Occipital lobe (tissue), 3 donors: ENCODE measurements at places on chromosomes 2 and 18.

DNA sequence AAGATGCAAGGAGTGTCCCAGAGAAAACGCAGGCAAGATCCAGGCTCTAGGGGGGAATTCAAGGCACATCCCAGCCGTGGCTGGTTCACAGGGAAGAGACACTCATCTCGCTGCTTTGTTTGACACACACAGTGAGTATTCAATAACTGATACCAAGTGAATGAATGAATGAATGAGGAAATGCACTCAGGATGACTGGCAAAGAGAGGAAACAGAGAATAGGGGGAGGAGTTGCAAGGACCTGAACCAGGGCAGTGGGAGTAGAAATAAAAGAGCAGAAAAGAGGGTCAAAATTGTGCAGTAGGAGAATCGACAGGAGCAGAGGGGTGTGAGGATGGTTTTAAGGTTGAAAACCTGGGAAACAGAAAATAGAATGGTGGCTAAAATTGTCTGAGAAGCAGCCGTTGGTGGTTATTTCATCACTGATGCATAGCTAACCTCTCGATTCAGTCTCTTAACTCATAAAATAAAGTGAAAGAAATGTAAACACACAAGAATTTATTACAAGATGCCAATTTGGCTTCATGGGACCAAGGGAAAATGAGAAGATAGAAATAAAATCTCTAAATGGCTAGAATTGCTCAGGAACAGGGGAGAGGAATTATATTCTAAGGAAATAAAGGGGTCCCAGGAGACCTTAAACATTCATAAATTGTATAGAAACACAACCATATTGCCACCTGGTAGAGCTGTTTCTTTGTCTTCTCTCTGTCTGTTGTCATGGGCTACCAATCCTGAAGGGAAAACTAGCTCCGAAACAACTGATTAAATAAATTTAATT, 63.9 kb upstream of the PHLPP1 start:
- DNase-seq = no peak

DNA sequence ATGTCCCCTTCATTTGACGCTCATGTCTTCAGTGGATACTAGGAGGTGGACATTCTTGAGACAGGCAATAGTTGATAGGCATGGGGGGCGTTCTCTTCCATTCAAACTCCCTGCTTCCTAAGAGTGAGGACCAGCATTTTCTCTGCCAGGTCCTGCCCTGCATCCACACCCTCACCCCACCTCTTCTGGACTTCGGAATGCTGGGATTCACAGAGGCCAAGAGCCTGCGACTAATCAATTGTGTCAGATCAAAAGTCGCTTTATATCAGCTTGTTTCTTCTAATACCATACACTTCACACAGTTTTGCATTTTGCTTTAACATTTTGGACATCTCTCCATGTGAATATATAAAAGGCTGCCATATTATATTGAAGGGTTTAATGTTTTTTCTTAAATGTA, 210.7 kb downstream of the CCDC102B start:
- DNase-seq = no peak

- no peak for DNase-seq
These were observed 9.4 kb upstream of the ASXL2 start for GRCh38 chr2:25887624-25888242.

GRCh38 chr2:240433973-240434727, 1.3 kb upstream of the GPC1 start:
- DNase-seq = peak; percentile 55

DNA sequence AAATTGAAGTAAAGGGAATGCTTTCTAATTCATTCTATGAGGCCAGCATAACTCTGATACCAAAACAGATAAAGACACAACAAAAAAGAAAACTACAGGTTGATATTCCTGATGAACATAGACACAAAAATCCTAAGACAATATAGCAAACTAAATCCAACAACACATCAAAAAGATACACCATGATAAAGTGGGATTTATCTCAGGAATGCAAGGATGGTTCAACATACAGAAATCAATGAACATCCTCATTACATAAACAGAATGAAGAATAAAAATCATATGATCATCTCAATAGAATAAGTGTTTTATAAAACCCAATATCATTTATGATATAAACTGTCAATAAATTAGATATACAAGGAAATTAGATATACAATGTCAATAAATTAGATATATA, 65.7 kb downstream of the ZSWIM2 start:
- no peak for DNase-seq

DNA sequence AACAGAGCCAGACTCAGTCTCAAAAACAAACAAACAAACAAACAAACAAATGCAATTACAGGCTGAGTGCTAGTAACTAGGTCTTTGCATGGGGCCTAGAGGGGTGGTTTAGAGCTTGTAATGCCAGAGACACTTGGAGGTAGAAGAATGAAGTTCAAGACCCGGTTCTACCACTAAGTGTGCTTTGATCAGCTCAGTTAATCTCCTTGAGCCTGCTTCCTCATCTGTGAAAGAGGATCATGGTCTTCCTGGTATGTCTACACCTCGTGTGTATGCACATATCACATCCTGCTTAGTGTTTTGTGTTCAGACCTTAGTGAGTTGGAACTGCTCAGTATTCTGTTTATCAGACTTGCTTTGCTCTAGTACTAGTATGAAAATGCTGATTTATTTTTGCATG, 4.8 kb upstream of the ATP6V1C2 start:
- no peak for DNase-seq

DNA sequence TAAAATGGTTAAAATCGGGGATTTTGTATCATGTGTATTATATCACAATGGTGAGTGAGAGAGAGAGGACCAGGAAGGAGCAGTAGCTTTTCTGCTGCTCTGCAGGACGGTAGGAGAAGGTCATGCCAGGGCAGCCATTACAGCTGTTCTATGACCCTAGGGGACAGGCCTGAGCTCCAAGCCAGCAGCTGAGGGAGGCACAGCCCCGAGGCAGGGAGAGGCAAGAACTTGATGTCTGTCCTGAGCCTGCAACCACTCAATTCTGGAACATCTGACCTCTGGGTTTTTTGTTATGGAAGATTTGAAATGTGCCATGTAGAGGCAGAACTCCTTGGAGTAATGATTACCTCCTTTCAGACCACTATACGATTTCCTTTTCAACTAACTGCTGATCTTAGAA, 135.8 kb upstream of the SH3BP4 start:
- no peak for DNase-seq

- DNase-seq = no peak
These were observed 636.0 kb downstream of the NR4A2 start for GRCh38 chr2:155696571-155696970.

DNA sequence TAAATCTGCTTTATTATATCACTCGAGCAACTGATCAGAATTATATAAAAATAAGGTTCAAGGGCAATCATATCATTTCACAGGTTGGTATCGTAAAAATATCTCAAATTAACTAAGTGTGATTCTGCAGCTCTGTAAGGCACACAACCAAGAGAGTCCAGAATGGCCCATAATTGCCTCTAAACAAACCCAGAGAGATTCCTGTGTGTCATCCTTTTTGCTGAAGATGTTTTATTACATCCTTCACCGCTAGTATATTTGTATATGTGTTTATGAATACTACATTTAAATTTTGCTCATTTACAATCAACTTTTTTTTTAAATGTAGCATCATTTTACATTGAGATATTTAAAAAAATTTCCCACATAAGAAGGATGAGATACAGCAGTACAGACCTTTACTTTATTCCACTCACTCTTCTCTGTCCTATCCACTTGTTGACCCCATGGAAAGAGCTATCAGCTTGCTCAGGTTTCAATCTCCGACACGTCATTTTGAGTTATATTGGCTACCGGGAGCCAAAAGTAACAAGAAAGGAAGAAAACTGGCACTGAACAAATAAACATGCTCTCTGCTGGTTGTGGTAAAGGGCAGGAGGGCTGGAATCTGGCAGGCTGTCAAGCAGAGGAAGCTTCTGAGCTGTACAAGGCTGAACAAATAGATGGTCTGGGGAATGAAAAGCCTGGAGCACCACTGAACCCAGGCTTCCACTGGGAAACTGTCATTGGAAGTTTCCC, 23.1 kb downstream of the PLA2R1 start:
- DNase-seq = no peak

DNA sequence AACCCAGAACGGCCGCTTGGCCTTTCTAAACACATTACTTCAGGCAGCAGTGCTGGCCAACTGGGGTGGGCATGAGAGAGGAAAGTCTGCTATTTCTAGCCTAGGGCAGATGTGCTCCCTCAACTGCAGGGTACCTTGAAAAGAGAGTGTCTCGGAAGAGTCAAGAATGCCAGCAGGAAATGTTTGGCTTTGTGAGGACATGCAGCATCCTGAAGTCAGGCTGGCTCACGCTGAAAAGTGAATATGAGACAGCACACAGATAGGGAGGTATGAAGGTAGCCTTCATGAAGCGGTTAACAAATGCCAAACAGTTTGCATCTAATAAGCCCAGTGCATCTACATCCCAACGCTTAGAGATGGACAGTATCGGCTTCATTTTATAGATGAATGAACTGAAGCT, 65.0 kb upstream of the NCKAP5 start:
- DNase-seq = no peak

DNA sequence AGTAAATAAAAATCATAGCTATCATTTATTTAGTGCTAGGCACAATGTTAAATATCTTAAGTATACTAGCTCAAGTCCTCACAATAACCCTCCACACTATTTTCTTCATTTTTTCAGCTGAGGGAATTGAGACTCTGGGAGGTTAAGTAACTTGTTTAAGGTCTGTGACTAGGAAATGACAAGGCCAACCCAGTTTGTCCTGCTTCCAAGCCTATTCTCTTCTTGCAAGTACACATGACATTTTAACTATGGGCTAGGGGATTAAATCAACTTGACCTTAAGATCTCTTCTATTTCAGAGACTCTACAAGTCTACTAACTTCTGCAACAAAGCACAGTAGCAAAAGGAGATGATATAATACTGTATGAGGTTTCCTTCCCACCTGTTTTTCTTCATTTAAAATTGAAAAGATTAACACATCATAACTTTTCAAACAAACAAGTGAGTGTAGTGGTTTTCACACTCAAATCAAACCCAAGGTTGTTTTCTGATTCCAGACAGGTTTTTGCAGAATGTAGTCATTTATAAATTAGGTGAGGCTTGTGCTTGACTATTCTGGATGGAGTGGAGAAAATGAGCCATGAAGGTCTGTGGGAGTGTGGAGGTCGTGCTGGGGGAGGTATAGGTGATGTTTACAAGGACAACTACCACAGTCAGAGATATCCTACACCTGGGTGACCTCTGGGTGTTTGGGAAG, 57.0 kb downstream of the CD28 start:
- no peak for DNase-seq

GRCh38 chr18:42736074-42736473, 379.4 kb downstream of the RIT2 start:
- DNase-seq = no peak

DNA sequence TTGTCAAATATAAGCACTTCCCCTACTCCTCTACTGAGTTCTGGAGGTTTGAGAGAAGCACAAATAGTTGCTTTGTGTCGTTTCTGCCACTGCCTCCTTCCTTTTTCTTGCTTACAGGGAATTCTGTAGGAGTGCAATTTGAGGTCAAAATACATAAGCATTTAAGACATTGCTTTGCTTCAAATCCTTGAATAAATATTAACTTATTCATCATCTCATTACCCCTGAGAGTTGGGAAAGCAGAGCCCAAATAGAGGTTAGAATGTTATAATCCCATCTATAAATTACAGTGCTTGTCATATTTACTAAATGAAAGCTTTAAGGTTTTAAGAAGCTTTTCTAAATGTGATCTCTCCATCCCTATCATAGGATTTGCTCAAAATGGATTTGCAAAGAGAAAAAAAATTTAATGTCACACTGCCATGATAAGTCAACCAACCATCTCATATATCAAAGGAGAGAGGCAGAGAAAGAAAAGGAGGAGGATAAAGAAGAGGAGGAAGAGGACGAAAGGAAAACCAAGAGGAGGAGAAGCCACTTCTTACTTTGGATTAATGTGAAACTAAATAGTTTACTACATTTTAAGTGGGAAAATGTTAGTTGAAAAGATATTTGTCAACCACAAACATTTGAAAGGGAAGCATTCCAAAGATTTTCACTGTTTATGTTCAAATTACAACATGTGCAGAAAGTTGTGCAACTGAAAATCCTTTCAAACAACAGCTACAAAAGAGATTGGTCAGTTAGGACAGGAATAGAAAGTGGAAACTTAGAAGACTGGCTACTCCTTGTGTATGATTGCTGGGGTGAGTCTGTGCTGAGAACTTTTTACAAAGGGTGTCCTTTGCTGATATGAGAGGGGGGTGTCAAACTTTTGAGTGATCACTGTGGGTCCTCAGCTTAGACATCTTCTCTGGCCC, 277.3 kb upstream of the FN1 start:
- DNase-seq = no peak

- DNase-seq = no peak
These were observed 464.5 kb downstream of the THSD7B start for GRCh38 chr2:137229834-137230233.

DNA sequence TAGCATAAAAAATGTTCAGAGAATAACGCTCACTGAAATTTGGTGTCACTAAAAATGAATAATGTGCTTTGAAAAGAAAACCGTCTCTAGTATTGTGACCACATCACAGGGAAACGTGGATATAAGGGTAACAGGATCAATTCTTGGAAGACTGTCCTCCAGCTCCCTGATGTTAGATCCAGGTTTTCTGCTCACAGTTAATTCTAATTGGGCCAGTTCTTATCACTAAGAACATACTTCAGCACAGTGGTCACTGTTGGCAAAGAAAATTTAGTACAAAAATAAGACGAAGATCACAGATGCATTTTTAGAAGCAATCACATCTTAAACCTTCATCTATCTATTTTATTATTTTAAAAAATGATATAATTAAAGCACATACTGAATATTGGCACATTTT, 57.0 kb upstream of the CD226 start:
- DNase-seq = no peak

DNA sequence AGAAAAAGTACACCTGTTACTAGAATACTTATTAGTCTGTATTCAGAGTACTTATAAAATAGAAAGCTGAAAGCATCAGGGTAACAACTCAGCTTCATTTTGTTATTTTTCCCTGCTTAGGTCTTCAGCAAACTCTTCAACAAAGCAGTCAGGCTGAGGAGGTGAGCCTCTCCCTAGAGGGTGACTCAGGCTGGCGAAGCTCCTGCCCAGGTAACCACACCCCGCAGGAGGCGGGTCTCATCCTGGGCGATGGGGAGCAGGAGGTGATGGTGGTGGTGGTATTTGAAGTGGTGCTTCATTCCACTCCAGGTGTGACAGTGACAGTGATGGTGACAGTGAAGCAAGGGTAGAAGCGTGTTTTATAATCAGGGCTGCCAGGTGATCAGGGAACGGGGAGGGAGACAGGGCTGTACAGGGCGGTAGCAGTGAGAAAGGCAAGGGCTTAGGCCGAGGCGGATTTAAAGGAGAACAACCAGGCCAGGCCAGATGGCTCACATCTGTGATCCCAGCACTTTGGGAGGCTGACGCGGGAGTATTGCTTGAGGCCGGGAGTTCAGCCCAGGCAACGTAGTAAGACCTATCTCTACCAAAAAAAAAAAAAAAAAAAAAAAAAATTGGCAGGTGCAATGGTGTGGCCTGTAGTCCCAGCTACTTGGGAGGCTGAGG, 127.1 kb downstream of the SOCS6 start:
- no peak for DNase-seq

DNA sequence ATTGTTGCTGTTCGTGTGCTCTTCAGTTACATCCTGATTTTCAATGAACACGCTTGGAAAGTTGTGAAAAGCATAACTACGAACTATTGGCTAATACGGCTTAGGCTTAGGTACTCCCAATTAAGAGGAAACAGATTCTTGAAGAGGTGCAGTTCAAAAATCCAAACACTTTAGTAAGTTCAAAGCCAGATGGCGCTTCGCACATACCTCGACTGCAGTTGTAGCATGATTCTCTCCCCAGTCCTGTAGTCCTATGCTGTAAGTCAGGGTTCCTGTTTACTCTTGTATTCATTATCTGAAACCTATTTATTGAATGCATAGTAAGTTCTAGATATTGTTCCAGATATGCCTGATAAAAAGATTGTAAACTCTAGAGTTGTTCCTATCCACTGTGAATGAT, 165.2 kb downstream of the TRIB2 start:
- DNase-seq = no peak
